Right renal pelvis (tissue), 4 donors: ENCODE measurements at places on chromosomes 13 and 19. TPM values are rescaled to one million over a fixed set of nuclear protein-coding genes. Genes with fewer than 3 reads are reported as not detected.

The ZNF154 gene
- polyA plus RNA-seq, result 29.8 TPM

The IZUMO2 gene
- 0.42 TPM for polyA plus RNA-seq

The REXO1 gene
- polyA plus RNA-seq, result 23.5 TPM

The ZNF77 gene
- polyA plus RNA-seq, result 8.0 TPM

The NLRP4 gene
- not detected for polyA plus RNA-seq

The ITPKC gene
- polyA plus RNA-seq, result 15.9 TPM

The TCF3 gene
- polyA plus RNA-seq, result 111 TPM

The NLRP5 gene
- 0.06 TPM for polyA plus RNA-seq

The TPTE2 gene
- polyA plus RNA-seq, result 0.37 TPM

The COL4A2 gene
- polyA plus RNA-seq, result 473 TPM

The SYCN gene
- not detected for polyA plus RNA-seq

The FCHO1 gene
- 3.4 TPM for polyA plus RNA-seq

The CYP2A6 gene
- 0.12 TPM for polyA plus RNA-seq

The C5AR1 gene
- polyA plus RNA-seq, result 5.8 TPM

The DAND5 gene
- 0.14 TPM for polyA plus RNA-seq
